Activated B cell treated with CpG ODN at 0.5 μM for 24 hours (primary cell): ENCODE measurements at places on chromosomes 7 and 10. TPM values are rescaled to one million over a fixed set of nuclear protein-coding genes. Genes with fewer than 3 reads are reported as not detected.

PRSS2 gene
- not detected in 2 replicates for total RNA-seq

UPK3BL2 gene
- total RNA-seq = 36.8 and 45.3 TPM in 2 replicates

DNA sequence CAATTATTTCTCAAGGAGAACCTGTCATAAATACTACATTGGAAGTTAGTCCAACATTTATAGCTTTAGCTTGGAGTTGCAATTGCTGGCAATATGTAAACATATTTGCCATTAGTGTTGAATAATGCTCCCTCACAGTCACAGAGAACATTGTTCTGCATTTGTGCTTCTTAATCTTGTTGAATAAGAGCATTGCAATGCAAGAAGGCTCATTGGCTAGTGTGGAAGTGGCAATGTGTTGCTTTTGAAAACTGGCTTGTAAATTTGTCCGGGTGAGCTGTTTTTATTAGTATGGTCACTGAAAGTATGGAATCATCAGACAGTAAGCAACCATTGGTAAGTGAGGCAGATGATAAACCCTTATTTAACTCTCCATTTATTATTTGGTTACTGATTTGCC lies 47.7 kb upstream of the MBL2 start:
- DNase-seq = no peak

GRCh38 chr7:1915326-1915725 lies 245.2 kb downstream of the ELFN1 start:
- DNase-seq = no peak

DNA sequence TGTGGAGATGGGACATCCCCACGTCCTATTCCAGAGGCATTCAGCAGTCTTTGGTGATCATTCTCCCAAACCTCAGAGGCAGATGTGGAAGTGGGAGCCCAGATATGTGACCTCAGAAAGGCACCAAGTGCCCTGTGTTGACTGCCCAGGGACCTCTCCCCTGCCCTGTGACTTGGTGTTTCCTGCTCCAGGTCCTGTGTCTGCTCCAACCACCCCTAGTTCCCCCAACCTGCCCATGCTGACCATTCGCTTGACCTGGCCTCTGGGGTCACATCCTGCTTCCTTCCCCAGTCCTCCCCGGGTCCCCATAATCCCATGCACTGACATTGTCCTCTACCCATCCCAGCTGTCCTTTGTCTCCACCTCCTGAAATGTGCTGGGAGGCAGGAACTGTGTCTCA lies 7.6 kb downstream of the CYP26A1 start:
- DNase-seq = no peak

DNA sequence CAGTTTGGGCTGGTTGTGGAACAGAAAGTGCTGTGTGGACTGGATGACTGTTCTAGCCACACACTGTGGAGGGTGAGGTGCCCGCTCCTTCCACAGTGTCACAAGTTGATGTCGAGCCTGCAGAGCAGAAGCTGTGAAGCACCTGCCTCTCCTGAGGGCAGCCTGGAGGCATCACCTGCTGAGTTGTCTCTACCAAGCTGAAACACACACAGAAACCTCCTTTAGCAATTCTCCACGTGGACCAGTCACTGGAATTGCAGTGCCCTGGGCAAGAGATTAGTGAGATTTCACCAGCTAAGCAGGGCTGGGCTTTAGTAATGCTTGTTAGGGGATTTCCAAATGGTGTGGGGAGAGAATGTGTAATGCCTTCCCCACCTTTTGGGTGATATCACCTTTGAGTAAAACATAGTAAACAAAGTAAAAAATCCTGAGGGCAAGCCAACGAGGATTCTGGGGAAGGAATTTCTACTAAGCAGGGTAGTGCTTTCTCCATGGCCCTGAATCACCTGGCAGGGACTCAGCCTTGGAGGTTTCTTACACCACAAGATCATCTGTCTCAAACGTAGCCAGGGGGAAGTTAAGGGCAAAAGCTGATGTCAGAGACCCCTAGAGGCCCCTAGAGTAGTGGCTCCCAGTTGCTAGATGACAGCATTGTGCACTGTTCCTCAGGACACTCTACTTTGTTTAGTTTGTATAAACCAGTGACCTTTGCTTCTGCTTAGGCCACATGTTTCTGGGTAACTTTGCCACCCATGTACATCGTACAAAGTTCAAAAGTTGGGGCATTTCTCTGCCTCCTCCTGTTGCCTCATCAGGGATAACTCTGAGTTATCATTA lies 233.1 kb upstream of the IGFBP3 start:
- no peak for DNase-seq

- DNase-seq = no peak
These were observed 35.1 kb downstream of the RHOBTB1 start for GRCh38 chr10:60908896-60909295.
